ENCODE measurements at places on chromosomes 12 and 14.

GRCh38 chr12:120388691-120389481, 19.9 kb upstream of the MSI1 start:
- DNase-seq: no peak

GRCh38 chr12:104627990-104628830, 171.5 kb downstream of the CHST11 start:
- DNase-seq: no peak

- no peak for DNase-seq
Measured at GRCh38 chr14:56004323-56004722, 113.9 kb upstream of the PELI2 start.

- no peak for DNase-seq
Measured at GRCh38 chr14:33467971-33468370, 482.9 kb downstream of the EGLN3 start.

DNA sequence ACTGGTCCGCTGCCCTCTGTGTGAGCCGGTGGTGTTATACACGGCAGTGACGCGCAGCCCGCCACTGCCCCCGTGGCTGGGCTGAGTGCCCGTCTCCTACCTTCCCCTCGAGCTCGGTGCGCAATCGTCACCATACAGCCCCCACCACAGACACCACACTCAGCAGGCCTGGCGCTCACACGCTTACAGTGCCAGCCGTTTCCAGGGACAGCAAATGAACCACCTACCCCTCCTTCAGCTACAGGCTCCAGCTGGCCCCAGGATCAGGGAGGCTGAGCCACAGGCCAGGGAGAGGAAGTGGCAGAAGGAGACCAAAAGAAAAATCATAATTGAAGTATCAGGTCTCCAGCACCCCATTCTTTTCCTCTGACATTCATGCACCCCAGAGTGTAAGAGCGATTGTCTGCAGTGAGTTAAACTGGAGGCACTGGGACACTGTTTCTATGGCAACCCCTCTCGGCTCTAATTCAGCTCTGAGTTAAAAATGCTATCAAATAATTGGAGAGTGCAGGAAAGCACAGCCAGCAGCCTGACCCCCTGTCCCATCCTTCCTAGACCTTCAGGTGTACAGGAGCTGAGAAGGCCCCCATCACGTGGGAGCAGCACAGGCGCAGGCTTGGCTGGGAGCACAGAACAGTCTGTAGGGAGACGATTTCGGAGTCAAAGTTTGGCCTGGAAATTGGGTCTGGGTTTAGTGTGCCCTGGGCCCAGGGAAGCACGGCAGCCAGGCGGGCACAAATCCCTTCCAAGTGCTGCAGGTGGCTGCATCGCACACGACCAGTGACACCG, 18.0 kb downstream of the LRTM2 start:
- DNase-seq: no peak

DNA sequence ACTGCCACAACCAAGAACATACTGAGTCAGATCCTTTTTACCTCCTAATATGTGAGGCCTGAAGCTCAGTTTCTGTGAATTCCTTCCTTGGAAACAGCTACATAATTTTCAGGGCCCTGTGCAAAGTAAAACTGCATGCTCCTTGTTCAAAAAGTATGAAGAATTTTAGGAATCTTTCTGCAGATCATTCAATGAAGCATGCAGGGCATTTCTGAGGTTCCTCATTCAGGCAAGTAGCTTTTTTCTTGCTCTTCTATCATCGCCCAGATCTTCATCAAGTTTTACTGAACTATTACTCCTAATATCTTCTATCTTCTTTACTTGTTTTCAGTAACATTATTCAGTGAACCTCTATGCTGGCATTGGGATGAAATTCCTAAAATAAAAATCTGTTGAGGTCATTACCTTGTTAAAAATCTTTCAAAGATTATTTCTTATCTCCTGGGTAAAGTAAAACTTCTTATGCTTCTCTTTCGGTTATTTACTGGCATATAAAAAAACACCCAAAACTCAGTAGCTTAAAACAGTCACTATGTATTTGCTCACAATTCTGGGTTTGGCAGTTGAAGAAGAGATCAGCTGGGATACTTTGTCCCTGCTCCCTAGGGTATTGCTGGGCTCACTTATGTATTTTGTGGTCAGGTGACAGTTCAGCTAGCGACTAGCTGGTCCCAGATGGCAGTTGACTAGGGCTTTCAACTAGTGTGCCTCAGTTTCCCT, 42.6 kb upstream of the KRR1 start:
- DNase-seq: no peak

DNA sequence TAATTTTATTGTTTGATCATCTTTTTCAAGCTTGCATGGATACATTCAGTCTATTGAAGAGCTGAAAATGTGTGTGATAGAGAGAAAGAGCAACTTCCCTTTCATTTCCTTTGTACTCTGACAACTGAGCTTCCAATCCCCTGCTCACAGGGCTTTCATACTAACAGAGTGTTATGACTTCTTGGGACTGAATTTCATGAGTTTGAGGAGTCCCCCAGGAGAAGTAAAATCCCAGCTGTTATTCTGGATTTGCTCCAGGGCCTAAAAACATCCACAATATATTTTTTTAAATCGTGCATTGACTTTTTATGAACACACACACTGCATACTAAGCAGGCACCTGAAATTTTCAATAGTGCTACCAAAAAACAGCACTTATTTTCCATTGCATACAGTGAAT, 195.8 kb upstream of the CAND1 start:
- DNase-seq: no peak

DNA sequence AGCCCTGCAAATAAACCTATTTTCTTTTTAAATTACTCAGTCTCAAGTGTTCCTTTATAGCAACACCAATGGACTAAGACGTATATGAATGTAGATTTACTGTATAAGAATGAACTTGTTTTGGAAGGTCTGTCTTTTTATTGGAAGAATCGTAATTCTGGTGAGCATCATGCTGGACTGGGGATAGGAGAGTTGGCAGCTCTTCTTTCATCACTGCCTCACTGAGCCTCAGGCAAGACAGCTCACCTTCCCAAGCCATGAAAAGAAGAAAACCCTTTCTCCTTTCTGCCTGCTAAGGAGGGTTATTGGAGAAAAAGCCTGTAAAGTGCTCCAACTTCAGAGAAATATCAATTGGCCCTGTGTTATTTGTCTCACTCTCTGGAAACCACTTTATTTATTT, 9.1 kb upstream of the RNF34 start:
- no peak for DNase-seq

DNA sequence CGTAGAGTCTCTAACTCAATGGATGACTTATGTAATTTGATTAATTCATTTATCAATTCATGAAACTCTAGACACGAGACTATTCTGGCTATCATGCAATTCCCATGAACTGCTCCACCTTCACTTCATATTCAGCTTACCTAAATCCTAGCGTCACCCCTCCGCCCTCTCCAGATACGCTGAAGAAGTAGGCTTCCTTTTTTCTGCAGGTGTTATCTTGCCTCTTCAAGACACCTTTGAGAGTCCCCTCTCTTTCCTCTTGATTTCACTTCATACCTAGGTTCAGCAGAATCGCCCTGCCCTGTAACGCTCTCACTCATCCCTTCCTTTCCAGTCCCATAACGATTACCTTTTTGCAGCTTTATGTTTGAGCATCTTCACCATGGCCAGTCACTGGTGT, 4.0 kb upstream of the RNASE4 start:
- DNase-seq: no peak

- no peak for DNase-seq
Measured at GRCh38 chr12:18676996-18677588, 60.7 kb downstream of the PLCZ1 start.

GRCh38 chr12:43655586-43655985, 103.0 kb downstream of the PUS7L start:
- DNase-seq: no peak

GRCh38 chr12:54132976-54133771, 55.6 kb downstream of the SMUG1 start:
- DNase-seq: no peak

DNA sequence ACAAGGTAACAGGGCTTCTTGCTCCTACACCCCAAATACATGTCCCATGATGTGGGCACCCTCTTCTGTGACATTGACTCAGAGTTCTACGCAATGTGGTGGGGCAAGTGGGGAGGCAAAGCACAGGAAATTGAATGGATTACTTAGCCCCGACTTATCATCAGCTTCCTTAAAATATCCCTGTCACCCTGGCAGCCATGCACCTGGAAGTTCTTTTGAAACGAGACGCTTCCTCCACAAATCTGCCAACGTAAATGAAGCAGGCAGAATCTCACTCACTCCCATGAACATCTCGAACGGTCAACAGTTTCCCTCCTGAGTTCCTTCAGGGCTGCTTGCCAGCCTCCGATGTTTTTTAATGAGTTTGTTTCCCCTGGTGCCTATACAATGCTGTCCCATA, 33.5 kb downstream of the RNFT2 start:
- no peak for DNase-seq
